T-helper 22 cell (primary cell): ENCODE measurements at places on chromosomes 7 and 10.
A peak's percentile ranks its signal among the peaks of the same experiment; 100 is the strongest.

DNA sequence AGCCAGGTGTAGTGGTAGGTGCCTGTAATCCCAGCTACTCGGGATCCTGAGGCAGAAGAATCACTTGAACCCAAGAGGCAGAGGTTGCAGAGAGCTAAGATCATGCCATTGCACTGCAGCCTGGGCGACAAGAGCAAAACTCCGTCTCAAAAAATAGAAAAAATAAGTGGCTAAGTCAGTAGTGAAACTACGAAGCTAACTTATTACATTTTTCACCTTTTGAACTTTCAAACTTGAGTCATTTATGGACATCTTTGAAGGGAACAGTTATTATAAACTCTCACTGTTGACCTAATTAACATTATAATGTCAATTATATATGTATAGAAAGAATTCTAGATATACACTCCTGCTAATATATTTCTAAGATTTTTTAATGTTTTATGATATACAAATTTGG, 541.5 kb upstream of the C7orf33 start:
- no peak for DNase-seq

- DNase-seq, result no peak
Observed at GRCh38 chr10:98361131-98362025, 53.6 kb downstream of the PYROXD2 start.

DNA sequence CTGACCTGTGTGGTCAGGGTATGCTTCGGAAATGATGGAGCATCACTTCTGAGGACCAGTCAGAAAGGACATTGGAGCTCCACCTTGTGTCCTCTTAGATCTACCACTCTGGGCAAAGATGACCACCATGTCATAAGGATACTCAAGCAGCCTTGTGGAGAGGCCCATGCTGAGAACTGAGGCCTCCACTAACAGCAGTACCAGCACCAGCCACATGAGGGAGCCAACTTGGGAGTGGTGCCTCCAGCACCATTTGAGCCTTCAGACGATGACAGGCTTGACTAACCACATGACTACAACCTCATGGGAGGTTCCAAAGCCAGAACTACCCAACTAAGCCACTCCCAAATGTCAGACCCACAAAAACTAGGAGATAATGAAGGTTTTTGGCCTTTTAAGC, 116.0 kb downstream of the NPTX2 start:
- DNase-seq, result no peak

DNA sequence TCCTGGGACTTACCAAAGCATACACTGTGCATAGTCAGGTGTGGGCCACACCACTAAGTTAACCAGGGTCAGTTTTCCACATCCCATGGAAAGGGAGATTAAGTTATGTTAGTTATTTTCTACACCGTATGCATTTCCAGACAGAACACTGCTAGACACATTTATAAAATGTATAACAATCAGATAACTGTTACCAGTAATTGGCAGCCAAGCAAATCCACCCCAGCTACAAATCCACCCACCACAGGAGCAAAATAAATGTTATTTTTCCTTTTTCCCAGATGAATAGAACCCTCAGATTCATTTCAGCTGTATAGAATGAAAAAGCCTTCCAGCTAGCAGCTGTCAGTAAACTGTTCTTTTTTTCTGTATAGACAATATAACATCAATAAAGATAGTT, 256.9 kb upstream of the FZD1 start:
- DNase-seq, result no peak

DNA sequence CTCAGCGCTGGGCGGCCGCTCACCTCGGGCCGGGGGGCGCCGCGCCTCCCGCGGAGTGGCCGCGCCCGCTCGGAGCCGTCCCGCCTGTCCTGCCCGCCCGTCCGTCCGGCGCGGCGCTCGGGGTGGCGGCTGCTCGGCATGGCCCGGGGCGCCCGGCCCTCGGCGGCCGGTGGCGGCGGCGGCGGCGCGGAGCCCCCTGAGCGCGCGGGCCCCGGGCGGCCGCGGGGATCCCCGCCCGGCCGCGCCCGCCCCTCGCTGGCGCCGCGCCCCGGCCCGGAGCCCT, 338 bp downstream of the SDK1 start:
- no peak for DNase-seq

GRCh38 chr10:101493249-101493648, 94.8 kb downstream of the POLL start:
- DNase-seq, result no peak

GRCh38 chr10:71193516-71193915, 18.9 kb upstream of the UNC5B start:
- no peak for DNase-seq

DNA sequence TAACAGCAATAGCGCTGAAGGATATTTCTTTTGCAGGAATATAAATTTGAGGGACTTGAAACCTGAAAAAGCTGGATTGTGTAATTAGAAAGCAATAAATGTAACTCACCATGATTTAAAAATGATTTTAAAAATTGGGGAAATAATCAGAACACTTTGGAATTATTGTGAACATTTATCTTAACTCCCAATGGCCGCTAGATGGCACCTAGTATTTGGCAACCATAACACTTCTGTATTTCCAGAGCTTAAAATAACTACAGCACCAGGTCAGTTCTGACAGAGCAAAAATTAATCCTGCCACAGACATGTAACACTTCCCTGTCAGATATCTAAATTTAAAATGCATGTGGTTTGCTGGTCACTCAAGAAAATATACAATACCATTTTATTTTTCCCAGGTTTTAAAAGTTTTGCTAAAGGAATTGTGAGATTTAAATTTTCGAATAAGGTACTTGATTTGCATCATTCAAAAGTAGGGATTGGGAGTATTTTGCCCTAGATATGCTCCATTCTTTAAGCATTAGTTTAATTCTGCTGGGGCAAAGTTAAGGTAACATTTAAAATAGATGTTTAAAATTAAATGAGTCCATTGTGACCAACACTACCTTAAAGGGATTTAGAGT, 144.5 kb downstream of the PPP1R3A start:
- no peak for DNase-seq

GRCh38 chr7:115368998-115369397, 447.1 kb downstream of the MDFIC start:
- no peak for DNase-seq

DNA sequence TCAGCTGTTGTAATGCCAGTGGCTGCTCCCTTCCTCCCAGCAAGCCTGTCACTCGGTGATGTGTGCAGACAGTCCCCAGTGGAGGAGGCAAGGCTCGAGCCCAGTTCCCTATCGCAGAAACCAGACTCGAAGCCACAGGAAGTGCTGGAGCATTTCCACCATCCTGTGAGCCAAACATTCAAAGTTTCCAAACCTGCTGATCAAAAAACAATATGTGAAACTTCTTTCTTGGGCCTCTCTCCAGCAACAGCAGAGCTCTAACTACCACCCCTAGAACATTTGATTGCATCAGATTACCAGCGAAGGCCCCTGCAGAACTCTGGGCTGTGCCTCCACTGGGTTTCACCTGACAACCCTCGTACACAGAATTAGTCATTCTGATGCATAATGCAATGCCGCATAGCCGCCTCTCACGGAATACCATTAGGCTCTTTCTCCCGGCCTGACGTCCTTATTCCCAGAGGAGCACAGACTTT, 94.0 kb downstream of the ELMO1 start:
- DNase-seq, result no peak

GRCh38 chr7:153190452-153190851, 430.9 kb downstream of the ACTR3B start:
- no peak for DNase-seq

DNA sequence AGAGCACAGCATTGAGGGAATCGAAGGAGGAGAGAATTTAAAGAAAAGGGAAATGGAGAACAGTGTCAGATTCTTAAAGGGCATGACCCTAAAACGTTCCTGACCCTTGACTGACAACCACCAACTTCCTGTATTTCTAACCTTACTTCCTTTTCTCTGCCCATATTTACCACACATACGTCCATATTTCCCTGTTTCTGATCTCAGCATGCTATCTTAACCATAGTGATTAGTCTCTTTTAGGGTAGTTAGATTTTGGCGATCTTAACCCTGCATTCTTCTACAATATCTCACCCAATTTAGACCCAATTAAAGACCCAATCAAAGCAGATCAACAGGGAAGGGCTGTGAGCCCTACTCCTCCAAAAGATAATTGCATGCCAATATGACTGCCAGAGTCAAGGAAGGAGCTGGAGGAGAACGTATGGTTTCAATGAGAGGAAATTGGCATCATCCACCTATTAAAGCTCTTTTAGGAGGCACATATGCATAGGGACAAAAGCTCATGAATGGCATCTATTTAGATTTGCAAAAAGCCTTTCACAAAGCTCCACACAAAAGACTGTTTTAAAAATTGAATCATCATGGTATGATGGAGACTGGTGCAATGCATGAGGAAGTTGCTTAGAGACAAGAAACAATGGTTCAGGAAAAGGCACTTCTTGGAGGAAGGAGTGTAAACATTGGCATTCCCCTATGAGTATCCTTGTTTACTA, 49.0 kb upstream of the ARHGAP12 start:
- DNase-seq, result no peak

DNA sequence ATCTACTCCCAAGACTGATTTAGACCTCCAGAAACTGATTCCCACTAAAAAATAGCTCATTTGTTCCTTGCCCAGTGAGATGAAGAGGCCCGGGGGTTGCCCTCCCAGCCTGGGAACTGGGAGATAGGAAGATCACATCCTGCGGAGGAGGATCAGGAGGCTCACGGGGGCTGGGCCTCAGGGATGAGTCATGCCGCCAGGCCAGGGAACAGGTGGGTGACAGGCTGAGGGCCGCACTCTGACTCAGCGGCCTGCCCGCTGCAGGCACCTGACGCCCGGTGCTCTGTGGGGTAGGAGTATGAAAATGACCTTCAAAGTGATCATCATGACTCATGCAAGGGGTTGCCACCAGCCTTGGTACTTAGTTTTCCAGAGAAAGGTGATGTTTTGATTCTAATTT, 104.5 kb upstream of the ZPBP start:
- peak; percentile 32 for DNase-seq

GRCh38 chr10:10397906-10398305, 619.8 kb upstream of the CELF2 start:
- DNase-seq, result no peak

GRCh38 chr10:76626386-76626785, 1011.2 kb downstream of the KCNMA1 start:
- DNase-seq, result no peak

GRCh38 chr7:20005081-20005480, 212.1 kb downstream of the MACC1 start:
- DNase-seq, result no peak
